ENCODE measurements at places on chromosomes 5 and 9.

- DNase-seq = no peak
These were observed 137.6 kb downstream of the TRPM3 start for GRCh38 chr9:70983723-70984295.

- no peak for DNase-seq
These were observed 15.0 kb downstream of the CYFIP2 start for GRCh38 chr5:157280927-157281326.

DNA sequence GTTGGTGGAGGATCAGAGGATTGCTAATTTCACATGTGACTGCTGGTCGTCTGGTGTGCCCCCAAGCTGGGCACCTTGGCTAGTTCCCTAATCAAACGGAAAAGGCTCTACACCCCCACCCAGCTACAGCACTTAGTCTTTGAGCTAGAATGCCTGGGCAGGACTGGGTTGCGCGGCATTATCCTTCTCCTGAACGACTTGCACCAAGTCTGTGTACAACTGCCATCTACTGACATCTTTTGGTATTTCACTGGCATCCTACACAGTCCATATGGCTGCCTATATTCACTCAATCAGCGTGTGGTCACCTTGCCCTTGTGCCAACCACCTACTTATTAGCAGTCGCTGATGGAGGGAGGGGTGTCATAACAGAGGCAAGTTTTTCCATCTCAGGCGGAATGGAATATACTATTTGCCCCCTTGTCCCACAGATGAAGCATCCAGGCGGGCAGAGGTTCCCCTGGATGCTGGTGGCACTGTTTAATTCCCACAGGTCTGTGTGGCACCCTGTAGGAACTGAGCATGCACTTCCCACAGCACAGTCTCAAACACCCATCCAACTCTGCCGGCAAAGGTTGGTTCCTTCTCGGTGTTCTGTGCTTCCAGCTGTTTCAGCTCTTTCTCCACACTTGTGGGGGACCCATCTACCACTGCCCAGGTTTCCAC, 150.1 kb downstream of the OSTF1 start:
- no peak for DNase-seq

DNA sequence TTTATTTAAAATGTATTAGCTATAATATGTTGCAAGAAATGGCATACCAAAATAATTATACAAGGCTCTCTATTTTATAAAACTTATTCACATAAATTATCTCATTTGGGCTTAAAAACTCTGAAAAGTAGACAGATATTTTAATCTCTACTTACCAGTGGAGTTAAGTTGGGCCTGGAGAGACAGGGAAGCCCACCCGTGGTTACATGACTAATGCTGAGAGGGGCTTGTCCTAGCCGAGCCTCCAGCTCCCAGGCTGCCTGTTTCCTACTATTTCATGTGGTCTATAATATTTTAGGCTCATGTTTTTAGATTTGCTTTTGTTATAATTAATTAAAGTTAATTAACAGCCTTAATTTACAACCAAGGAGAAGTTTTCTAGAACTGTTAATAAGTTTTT, 20.9 kb upstream of the ASPN start:
- DNase-seq = no peak

DNA sequence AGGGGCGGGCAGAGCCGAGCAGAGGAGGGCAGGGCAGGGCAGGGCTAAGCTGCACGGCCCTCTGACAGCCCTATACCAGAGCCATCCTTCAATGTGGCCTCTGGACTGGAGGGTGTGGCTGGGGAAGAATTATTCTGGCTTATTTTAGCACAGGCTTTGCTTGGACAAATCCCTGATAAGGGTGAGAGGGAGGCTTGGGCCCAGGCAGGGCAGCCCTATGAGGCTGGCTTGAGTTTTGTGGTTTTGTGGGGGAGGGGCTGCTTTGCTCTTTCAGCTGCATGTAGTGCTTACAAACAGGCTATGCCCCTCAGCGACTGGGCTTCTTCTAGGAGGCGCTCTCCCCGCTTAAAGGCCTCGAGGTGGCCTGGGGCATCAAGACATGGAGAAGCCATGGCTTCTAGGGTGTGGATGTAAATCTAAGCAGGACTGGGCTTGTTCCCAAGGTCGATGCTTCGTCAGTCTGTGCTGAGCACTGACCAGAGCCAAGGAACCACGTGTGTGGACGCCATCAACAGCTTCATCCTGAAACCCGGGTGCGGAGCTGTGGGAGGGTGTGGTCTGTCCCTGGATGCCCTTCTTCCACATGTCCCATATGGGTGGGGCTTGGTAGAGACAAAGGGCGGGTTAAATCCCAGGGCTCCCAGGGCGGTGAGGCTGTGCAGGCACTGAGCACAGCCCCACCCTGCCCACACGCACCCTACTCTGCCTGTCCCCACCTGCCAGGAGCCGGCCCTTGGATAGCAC, 45.7 kb upstream of the IPPK start:
- no peak for DNase-seq

- no peak for DNase-seq
These were observed 18.4 kb downstream of the ADAMTS16 start for GRCh38 chr5:5158472-5158895.

GRCh38 chr5:109929911-109930310, 240.2 kb downstream of the MAN2A1 start:
- DNase-seq = no peak

DNA sequence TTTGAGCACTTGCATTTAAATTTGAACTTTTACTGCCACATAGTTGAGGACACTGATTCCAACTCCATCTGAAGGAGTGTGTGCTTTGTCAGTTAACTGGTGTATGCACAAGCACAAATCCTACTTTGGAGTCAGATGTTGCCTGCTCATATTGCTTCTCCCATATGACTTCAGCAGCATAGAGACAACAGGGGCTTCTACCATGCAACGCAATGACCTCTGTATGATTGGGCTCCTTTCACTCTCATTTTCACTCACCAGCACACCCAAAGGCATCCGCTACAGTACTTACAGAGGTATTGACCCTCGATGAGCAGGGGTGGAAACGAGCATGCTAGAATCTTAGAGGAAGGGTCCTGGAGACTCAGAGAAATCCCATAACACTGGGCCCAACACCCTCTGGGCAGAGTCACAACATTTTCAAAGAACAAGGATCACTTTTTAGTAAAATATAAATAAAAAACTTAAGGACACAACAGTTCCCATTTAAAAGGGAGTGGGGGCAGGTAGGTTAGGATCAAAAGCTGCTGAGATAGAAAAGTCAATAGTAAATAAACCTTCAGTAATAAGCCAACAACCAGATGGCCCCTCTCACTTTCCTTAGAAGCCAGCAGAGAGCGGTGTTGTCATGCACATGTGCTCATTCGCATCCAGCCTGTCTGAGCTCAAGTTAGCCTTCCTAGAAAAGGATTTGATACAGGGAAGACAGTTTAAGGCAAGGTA, 203.8 kb downstream of the SNCAIP start:
- no peak for DNase-seq

- no peak for DNase-seq
These were observed 25.2 kb downstream of the ZCCHC9 start for GRCh38 chr5:81326554-81326953.
